Activated CD4-positive, CD25-positive, alpha-beta regulatory T cell (primary cell): ENCODE measurements at places on chromosomes 3 and 15.

GRCh38 chr3:4077950-4078349 is 225.2 kb upstream of the SETMAR start:
- DNase-seq: no peak

GRCh38 chr15:62715946-62716345 is 326.6 kb upstream of the TPM1 start:
- no peak for DNase-seq

- no peak for DNase-seq
Measured at GRCh38 chr3:136818191-136818768, 646 bp upstream of the SLC35G2 start.

GRCh38 chr3:195441476-195441991 is 1.3 kb downstream of the ACAP2 start:
- no peak for DNase-seq

- no peak for DNase-seq
Measured at GRCh38 chr15:97087006-97087741, 756.7 kb downstream of the NR2F2 start.

DNA sequence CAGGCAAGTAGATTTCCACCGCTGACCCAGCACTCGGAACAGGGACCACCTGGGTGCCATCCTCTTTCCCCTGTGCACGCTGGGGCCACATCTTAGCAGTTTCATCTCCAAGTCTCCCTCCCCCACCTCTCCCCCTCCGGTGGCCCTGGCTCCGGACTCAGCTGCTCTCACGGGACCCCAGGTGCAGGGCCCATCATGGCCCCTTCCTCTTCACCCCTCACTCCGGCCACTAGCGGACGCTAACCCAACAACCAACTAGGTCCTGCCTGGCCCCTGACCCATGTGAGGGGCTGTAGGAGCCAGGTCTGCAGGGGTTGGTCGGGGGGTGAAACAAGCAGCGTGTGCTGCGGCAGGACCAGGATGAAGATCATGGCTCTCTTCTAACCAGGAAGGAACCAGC is 31.3 kb upstream of the IQSEC1 start:
- DNase-seq: no peak

DNA sequence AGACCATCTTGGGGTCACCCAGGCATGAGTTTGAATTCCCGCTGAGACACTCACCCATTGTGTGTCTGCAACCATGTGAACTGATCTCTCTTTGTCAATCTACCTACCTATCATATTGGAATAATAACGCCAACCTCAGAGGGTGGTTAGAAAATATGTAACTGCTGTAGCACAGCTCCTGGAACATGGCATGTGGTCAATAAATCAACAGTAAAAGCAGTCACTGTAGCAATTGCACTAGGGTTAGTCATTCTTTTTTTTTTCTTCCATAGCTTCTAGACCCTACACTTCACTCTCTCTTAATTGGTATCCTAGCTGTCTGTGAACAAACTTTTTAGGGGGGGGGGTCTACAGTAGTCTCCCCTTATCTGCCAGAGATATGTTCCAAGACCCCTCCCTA is 64.2 kb upstream of the SLCO2A1 start:
- no peak for DNase-seq

- DNase-seq: no peak
Measured at GRCh38 chr3:133361011-133361410, 38.8 kb upstream of the BFSP2 start.
